ENCODE measurements at places on chromosomes 2 and 18.
A peak's percentile ranks its signal among the peaks of the same experiment; 100 is the strongest.

DNA sequence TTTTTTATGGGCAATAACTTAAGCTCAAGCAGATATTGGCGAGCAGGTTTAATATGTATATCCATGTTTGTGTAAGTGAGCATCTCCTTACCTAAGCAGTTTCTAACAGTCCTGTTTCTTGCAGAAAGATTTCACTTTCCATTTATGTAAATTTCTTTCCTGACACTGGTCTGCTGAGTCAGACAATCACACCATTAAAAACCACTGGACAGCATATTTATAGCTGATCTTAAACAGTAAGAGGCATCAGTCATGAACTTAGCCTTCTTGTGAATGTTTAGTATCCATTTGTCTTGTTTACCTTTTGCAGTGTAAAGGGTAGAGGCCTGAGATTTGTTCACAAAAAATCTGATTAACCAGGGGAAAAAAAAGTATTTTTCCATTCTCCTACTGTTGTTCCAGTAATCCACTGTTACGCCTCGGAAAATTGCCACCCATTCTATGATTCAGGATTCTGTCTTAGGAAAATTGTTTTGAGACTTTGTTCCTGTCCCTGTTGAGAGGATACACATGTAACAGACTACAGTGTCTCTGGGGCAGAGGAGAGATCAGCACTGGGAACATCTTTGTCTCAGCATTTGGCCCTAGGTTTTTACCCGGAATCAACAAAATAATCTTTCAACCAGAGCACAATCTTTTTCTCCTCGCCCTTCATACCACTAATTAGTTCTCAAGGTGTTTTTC, 521.0 kb upstream of the NRP2 start:
- DNase-seq = no peak

DNA sequence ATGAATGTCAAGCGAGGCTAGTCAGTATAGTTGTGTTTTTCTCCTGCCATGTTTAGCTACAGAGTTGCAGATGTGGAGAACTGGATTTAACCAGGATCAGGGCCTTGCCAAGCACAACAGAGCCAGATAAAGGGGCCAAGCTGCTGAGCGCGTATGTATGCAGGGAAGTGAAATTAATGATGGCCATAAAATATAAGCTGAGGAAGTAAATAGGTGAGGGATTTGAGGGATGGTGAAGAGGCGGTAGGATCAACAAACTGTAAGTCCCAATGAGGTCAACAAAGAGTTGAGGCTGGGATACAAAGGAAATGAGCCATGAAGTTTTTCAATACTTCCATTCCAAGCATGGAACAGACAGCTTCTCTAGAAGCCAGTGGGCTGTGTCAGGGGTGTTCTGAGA, 10.6 kb downstream of the LRP2 start:
- no peak for DNase-seq

DNA sequence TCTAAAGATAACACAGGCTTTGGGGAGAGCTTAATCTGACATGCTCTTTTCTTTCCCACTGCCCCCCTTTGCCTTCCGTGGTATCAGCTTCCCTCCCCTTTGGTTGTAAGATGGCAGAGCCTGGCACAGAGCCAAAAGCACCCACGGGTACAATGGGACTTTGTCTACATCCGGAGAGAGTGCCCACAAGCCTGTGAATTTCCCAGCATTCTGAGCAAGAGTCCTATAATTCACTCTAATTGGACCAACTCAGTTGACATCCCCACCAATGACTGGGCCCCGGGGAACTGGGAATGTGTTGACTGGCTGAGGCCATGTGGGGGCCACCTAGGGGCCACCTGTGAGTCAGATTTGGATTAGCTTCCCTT, 20.1 kb upstream of the C2orf72 start:
- no peak for DNase-seq

DNA sequence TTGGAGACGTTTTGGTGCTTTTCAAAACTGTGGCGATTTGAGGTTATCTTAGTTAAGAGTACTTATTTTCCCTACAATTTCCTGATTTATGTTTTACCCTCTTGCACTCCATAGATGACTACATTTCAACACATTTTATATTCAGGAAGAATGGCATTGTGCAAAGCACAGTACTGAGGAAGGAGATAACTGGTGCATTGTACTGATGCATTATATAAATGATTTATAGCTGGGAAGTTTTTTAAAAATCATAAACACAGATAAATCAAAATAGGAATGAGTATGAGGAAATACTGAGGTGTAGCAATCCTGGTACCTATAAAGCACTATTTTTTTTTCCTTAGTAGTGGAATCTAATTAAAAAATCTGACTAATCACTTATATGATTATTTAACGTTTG, 5.6 kb downstream of the REL start:
- no peak for DNase-seq

- DNase-seq = no peak
These were observed 1.2 kb downstream of the COA5 start for GRCh38 chr2:98607104-98607503.

DNA sequence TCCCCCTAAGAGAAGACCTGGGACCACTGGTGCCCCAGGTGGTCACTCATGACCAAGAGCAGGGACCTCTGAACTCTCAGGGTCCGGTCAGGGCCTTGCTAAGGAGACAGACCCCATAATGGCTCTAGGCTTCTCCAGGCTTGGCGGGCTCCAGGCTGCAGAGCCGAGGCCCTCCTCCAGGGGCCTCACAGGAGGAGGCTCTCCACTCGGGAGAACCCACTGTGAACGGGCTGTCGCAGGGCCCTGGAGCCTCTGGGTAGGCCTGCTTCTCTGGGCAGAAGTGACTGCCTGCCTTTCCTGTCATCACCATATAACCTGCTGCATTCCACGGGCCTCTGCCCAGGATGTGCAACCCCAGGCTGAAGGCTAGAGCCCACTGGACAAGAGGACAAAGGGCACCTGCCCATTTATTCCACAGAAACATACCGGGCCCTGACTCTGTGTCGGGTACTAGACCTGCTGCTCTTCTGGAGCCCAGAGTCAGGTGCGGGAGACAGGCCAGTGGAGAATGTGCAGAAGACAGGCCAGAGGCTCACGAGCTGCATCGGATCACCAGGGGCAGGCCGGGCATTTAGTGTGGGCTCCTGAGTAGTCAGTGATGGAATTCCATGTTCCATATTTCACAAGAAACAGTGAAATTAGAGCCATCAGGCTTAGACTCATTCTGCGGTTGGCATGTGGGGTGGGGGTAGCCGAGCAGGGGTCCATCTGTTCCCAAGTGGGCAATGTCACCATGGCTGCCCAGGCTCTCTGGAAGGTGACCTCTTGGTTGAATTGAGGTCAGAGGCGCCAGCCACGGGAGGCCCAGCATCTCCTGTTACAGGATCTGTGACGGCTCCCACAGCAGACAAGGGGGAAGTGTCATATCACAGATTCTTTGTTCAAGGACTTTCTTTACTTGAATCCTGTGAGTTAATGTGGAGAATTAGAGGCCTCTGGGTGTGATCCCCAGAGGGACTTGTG, 220.8 kb downstream of the SH3RF3 start:
- DNase-seq = no peak

- DNase-seq = no peak
These were observed 29.4 kb downstream of the PLEKHM3 start for GRCh38 chr2:207995887-207996286.

- no peak for DNase-seq
These were observed 119.6 kb downstream of the FEZ2 start for GRCh38 chr2:36478332-36478738.

DNA sequence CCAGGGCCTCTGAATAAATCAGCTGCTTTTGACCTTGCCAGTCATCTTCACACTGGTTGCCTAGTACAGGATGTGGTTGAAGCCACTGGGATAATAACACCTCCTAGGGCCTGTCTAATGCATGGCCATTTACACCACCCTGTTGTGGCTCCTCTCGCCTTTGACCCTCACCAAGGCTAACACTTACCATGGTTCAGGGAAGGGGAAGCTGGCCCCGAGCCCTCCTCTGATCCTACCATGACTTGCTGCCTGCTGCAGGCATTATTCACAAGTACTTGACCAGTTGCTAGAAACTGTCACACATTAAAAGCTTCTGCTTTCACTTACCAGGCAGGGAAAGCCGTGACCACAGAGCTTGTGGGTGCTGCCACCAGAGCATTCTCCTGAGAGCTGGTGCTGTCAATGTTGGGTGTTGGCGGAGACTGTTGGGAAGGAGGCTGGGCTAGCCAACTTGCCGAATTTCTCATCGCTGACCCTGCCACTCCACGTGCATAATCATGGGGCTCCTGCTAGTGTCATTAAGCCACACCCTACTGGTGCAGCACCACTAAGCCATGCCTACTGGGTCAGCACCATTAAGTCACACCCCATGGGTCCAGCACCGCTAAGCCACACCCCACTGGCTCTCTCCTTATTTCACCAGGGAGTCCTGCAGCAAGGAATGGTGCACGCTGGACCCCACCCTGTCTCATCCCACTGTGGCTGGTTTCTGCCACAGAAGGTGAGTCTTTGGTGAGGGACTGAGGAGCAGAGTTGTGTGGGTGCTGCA, 47.0 kb upstream of the TTC39C start:
- DNase-seq = no peak

DNA sequence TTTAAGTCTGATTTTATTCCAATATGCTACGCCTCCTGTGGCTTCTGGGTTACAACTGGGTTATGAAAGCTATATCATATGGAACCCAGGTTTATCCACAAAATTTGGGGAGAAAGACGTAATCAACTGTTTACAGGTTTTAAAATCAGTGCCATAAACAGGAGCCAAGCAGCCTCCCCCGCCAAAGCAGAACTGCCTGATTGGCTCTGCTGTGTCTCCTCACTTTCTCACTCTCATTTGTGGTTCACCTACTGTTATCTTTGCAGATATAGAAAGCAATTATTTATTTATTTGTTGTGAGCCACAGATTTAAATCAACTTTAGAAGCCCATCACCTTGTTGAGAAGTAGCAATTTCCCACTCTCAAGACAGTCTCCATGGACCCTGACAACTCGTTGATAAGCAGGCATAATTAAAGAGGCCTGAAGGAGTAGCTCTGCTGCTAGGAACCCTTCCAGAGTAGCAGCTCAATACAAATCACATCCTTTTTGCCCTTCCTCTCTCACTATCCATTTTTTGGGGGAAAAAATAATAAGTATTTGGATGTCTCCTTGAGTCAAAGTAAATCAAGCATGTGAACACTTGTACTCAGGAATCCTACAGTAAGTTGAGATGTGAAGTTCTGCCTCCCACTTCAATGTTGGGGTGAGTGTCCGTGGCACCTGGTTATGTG, 191.0 kb upstream of the CCDC150 start:
- DNase-seq = no peak

DNA sequence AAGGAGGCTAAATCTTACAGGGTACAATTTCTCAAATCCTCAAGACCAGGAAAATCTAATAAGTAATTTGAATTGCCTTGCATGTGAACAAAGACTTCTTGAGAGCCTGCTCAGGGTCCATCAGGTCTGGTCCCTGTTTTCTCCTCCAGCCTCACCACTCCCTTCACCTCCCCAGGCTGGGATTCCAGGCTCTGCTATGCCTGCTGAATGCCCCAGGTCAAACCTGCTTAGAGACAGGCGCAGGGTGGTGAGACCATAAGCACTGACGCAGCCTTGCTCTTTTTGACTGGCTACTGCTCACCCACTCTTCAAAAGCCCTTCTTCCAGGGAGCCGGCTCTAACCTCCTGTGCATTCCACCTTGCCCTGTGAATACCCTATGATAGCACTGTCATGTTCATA, 356.4 kb upstream of the ACVR2A start:
- DNase-seq = peak; percentile 18

DNA sequence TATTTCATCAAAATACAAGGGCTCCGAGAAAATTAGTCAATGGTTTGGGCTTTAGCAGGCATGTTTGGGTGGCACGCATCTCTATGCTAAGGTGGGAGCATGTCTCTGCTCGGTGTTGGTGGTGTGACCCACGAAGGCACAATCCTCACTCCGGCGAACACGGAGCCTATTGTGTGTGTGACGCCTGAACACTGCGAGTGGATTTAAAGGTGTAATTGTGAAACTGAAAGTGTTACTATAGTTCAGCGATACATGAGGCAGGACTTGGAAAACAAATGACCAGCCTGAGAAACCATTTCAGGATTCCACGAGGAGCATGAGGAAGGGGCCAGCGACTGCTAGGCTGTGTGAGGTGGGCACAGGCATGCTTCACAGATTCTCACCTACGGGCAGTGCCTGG, 41.7 kb upstream of the LDLRAD4 start:
- DNase-seq = no peak

- no peak for DNase-seq
These were observed 197.1 kb downstream of the ALK start for GRCh38 chr2:29724282-29724681.

GRCh38 chr2:101717071-101717845, 19.8 kb downstream of the MAP4K4 start:
- DNase-seq = no peak

GRCh38 chr2:180195847-180196246, 188.8 kb upstream of the CWC22 start:
- no peak for DNase-seq

GRCh38 chr2:203739351-203739750, 32.9 kb downstream of the CD28 start:
- DNase-seq = no peak

DNA sequence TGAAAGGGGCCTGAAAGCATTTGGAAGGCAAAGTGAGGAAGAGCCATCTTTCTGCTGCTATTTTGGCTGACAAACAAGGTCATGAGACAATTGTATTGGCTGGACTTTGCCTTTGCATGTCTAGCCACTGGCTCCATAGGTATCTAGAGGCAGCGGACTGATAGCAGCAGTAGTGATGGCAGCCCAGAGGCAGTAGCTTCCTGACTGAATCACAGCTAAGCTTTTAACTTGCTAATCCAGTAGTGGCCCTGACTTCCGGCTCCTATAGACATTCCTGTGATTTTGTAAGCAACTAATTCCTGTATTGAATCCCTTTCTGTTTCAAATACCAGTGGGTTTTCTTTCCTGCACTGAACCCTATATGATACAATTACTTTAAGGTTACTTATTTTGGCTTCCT, 69.8 kb upstream of the PDE1A start:
- DNase-seq = no peak

- peak; percentile 79 for DNase-seq
These were observed at the start of gene ABHD1 for GRCh38 chr2:27123302-27124150. ABHD1 (plus strand) TSS chr2:27123815; CDS start chr2:27123949, 134 bp downstream.

GRCh38 chr18:70491734-70492348, 203.0 kb downstream of the SOCS6 start:
- peak; percentile 81 for DNase-seq

DNA sequence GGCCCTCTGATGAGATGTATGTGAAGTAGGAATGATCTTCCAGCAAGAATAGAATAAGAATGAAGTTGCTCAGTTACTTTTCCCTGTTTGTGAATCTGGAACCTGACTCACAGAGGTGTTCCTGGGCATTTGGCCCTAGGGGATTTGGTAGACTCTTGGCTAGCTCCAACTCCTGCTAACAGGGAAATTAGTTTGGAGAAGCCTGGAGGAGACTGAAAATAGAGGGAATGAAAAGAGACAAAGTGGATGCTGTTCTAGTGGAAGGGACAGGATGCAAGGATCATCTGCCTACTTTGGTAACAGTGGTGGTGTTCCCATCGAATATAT, 19.6 kb downstream of the TMEM17 start:
- no peak for DNase-seq

DNA sequence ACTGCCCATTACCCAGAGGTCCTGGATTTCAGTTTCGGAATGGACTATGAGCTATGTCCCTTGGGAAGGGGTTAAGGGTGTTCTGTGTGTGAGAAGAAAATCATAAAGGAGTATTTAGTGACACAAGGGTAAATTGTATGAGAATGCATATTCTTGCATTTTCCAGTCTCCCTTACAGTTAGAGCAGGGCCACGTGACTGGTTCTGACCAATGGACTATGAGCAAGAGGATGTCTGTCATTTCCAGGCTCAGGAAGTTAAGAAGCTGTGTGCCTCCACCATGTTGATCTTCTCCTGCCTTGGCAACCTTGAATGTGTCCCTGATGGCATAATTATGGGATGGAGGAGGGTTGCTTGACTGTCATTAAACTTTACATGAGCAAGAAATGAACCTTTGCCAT, 94.9 kb downstream of the DHRS9 start:
- no peak for DNase-seq
